ENCODE measurements at places on chromosomes 11 and 22.
A peak's percentile ranks its signal among the peaks of the same experiment; 100 is the strongest.

GRCh38 chr11:128453444-128454336 is 133.7 kb downstream of the ETS1 start:
- H3K4me1 ChIP-seq = peaks cover 48% of the 10 kb centered on the region
- H3K36me3 ChIP-seq = peaks cover 59% of the 10 kb centered on the region
- peak overlapping the region; percentile 54 for H3K27ac ChIP-seq
- no peak overlapping the region for H3K4me3 ChIP-seq
- no peaks in the 10 kb centered on the region for H3K27me3 ChIP-seq

DNA sequence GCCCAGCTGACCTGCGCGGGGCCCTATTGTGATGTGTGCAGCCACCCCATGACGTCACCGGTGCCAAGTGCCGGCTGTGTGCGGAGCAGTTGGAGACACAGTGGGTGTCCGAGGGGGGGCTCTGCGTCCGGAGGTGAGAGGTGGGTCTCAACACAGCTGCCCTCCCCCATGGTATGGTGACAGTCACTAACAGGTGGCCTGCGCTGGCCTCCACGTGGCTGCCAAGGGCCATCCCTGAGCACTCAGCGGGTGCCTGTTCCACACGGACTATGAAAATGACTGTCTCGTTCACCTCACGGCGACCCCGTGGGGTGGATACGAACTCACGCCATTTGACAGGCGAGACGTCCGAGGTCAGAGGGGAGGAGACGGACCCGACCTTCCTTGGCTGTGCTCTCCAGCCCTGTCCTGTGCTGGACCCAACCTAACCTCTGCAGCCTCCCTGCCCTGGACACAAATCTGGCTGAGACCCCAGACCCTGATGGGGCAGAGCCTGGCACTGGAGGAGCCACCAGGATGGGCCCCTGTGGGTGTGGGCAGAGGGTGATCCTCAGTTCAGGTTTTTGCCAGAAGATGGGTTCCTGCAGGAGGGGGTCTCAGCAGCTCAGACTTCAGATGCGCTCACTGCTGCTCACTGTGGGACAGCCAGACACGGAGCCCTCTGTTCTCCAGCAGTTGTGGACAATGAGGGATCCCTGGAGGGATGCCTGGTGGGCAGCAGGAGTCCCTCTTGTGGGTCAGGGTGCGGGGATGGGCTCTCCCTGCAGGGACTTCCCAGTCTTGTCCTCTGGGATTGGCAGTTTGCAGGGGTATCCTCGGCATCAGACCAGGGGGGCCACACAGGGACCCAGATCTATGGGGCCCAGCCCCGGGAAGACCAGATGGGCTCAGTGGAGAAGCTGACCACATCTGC is 6.3 kb downstream of the HRAS start:
- no peak overlapping the region for H3K4me3 ChIP-seq
- no peaks in the 10 kb centered on the region for H3K4me1 ChIP-seq
- no peak for DNase-seq
- H3K36me3 ChIP-seq = peaks cover 8% of the 10 kb centered on the region
- no peak overlapping the region for H3K27ac ChIP-seq
- no peaks in the 10 kb centered on the region for H3K27me3 ChIP-seq

DNA sequence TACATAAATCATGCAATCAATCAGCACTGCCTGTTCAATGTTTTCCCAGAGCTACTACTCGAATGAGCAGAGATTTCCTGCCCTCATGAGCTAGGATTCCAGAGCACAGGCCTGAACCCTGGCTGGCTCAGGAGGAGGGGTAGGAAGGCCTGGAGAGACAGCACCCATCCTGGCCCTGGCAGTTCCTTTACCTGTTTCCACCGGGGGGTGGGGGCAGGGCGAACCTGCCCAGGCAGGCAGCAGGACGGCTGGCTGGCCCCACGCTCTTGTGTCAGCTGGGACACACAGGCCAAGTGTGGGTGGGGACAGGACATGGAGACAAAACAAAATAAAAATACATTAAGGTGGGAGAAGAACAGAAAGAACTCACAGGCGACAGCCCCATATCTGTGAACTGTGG is 109.8 kb upstream of the BID start:
- H3K4me3 ChIP-seq = no peak overlapping the region
- peaks cover 14% of the 10 kb centered on the region for H3K36me3 ChIP-seq

DNA sequence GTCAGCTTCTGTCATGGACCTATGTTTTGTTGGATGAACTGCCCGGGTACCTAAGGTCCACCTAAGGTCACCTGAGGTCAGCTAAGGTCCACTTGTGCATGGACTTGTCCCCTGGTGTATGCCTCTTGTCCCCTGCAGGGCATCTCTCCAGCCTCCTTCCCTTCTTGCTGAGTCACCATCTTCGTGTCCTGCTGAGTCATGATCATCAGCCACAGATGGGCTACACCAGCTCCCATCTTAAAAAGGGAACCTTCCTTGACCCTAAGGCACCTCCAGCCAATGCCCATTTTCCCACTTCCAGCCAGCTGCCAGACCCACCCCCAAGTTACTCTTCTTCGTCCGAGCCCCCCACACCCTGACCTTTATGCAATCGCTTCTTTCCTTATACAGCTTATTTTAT is 544.9 kb downstream of the TBC1D22A start:
- H3K36me3 ChIP-seq = no peaks in the 10 kb centered on the region
- DNase-seq = no peak
- H3K4me1 ChIP-seq = no peaks in the 10 kb centered on the region
- no peaks in the 10 kb centered on the region for H3K27me3 ChIP-seq
- no peak overlapping the region for H3K27ac ChIP-seq

GRCh38 chr11:112856133-112856532 is 105.1 kb upstream of the NCAM1 start:
- H3K4me3 ChIP-seq = no peak overlapping the region
- H3K4me1 ChIP-seq = no peaks in the 10 kb centered on the region
- H3K36me3 ChIP-seq = no peaks in the 10 kb centered on the region
- DNase-seq = no peak
- H3K27me3 ChIP-seq = no peaks in the 10 kb centered on the region
- no peak overlapping the region for H3K27ac ChIP-seq

DNA sequence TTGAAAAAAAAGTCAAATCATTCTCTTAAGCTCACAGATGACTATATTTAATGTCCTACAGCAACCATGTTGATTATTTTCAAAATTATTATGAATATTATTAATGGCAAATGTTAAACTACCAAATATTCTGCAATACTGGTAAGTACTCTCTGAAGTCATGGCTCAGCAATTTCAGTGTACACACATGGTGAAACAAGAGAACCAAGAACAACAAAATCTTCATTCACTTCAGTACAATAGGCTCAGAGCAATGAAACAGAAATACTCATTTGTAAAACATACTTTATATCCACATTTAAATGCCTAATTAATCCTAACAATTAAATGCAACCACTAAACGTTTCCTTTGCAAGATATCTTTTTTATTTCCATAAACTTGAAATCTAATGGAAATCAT is 347.2 kb downstream of the TTC28 start:
- H3K27me3 ChIP-seq = peaks cover 11% of the 10 kb centered on the region
- no peak overlapping the region for H3K4me3 ChIP-seq
- no peak overlapping the region for H3K27ac ChIP-seq
- peaks cover 13% of the 10 kb centered on the region for H3K4me1 ChIP-seq

DNA sequence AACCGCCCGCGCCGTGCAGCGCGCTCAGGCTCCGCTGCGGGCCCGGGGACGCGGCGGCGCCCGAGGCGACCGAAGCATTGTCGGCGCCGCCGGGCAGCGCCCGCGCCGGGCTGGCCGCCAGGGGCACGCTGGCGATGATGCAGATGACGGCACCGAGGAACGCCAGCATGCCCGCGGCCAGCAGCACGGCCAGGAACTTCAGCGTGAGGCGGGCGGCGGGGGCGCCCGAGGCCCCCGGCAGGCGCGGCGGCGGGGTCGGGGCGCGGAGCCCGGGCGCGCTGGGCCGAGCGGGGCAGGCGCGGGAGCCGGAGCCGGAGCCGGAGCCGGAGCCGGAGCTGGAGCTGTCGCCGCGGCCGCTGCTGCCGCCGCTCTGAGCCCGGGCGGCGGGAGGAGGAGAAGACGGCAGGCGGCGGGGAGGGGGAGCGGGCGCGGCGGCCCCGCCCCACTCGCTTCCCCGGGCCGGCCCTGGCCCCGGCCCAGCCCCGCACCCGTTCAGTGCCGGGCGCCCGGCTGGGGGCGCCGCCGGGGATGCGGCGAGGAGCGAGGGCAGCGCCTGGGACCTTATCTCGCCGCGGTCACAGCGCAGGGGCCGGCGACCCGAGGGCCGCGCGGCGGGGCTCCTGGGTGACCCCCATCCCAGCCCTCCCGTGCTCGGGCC is at the start of gene NPTXR:
Gene NPTXR (minus strand): TSS at position 372 of the 658 bp plus-strand sequence.
- DNase-seq = no peak
- peak within 1 kb of the TSS; percentile 77 for H3K4me3 ChIP-seq
- peaks cover 53% of the 10 kb centered on the region for H3K27me3 ChIP-seq
- H3K4me1 ChIP-seq = peaks cover 7% of the 10 kb centered on the region
- no peaks in the 10 kb centered on the region for H3K36me3 ChIP-seq

- H3K27ac ChIP-seq = no peak overlapping the region
- no peaks in the 10 kb centered on the region for H3K4me1 ChIP-seq
- H3K36me3 ChIP-seq = no peaks in the 10 kb centered on the region
- no peak for DNase-seq
- no peak overlapping the region for H3K4me3 ChIP-seq
Observed at GRCh38 chr11:60357771-60358170, 20.6 kb upstream of the MS4A7 start.

DNA sequence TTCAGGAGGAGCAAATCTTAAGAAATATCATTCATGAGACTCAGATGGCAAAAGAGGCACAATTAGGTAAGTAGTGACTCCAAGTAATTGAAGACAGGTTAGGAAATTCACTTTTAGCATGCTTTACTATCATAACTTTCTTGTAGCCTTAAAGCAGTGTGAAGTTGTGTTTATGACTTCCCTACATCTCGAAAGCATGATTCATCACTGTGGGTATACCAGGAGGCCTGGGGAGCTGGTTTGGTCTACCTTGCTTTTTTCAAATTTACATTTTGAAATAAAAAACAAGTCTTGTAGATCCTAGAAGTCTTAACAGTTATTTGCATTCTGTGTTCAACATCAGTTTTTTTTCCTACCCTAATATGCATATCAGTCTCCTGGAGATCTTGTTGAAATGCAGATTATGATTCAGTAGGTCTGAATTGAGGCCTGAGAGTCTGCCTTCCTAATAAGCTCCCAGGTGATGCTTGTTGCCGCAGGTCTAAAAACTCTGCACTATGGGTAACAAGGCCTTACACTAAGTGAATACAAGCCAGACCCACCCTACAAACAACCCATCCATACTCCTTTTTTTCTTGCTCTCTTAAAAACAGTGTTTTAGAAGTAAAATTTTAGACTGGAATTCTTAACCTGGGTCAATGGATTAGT is 41.4 kb downstream of the TTC17 start:
- H3K27me3 ChIP-seq = no peaks in the 10 kb centered on the region
- peaks cover 87% of the 10 kb centered on the region for H3K36me3 ChIP-seq
- DNase-seq = no peak
- H3K27ac ChIP-seq = no peak overlapping the region

- no peak overlapping the region for H3K4me3 ChIP-seq
- H3K27ac ChIP-seq = no peak overlapping the region
- H3K36me3 ChIP-seq = no peaks in the 10 kb centered on the region
- H3K4me1 ChIP-seq = no peaks in the 10 kb centered on the region
- DNase-seq = no peak
Observed at GRCh38 chr11:45470151-45470793, 184.1 kb upstream of the SYT13 start.

DNA sequence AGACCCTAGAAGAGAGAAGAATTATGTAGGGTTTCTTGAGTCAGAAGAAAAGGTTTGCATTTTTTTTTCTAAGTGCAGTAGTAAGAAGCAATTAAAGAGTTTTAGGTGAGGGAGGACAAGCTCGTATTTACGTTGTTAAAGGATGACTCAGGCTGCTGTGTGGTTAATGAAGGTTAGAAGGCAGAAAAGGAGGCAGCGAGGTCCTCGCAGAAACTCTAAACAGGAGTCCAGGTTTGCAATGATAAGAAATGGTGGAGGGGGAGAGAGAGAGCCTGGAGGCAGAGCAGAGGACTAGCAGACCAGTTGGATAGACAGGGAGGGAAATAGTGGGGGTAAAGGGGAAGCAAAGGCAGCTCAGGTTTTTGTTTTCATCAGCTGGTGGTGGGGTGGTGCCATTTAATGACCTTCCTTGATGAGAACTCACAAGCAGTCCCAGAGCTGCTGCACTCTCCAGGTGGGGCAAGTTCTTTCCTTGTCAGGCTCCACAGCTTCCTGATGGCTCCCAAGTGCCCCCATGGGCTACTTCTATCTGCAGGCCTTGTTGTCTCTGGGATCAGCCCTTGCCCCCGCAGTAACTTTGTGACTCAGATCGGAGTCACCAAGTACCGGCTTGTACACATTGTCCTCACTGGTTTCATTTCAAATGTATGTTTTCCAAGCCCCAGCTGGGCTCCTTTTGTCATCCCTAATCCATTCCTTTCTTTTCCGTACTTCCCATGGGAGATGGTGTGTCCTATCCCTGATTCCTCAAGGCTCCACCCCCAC is 8.3 kb upstream of the INSC start:
- H3K36me3 ChIP-seq = no peaks in the 10 kb centered on the region
- H3K27me3 ChIP-seq = peaks cover 9% of the 10 kb centered on the region
- no peak for DNase-seq
- H3K4me1 ChIP-seq = no peaks in the 10 kb centered on the region
- H3K27ac ChIP-seq = no peak overlapping the region
- no peak overlapping the region for H3K4me3 ChIP-seq

GRCh38 chr11:45918331-45918941 is 759 bp upstream of the PEX16 start:
- H3K27me3 ChIP-seq = peaks cover 10% of the 10 kb centered on the region
- peak overlapping the region; percentile 96 for H3K4me3 ChIP-seq
- H3K27ac ChIP-seq = peak overlapping the region; percentile 98
- peaks cover 22% of the 10 kb centered on the region for H3K36me3 ChIP-seq
- DNase-seq = peak; percentile 62

DNA sequence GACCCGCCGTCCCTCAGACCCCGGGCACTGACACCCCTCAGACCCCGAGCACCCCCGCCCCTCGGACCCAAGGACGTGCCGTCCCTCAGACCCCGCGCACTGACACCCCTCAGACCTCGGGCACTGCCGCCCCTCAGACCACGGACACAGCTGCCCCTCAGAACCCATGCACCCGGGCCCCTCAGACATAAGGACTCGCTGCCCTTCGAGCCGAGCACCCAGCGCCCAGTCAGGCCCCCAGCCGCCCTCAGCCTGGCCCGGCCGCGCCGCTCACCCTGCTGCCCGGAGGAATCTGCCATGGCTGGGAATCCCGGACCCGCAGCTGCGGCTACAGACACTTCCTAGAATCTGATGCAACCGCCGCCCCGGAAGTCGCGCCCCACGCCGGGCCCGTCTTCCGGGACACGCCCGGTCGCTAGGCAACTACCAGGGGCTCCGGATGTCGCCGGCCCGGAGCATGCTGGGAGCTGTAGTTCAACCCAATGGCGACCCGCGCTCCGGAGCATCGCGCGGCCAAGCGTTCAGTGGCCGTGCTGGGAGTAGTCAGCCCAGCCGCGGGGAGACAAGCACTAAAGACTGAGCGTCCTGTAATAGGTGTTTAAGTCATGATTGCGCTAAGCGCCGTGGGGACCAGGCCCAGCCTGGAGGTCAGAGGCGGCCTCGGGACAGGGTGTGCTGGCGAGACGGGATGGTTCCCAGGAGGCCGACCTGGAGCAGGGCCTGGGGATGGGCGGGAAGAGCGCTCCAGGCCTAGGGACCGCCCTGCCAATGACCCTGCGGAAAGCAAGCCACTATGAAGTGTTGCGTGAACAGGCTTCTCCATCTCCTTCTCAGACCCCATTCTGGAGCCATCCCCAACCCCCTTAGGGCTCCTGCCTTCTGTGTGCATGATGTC is at the start of gene CARS1:
Gene CARS1 (minus strand): TSS at position 355 of the 895 bp plus-strand sequence. CDS start 56 bp downstream, at position 299.
- no peaks in the 10 kb centered on the region for H3K27me3 ChIP-seq
- peaks cover 23% of the 10 kb centered on the region for H3K4me1 ChIP-seq
- H3K36me3 ChIP-seq = peaks cover 10% of the 10 kb centered on the region
- peak within 1 kb of the TSS; percentile 76 for H3K27ac ChIP-seq
- DNase-seq = peak; percentile 92

- no peak overlapping the region for H3K27ac ChIP-seq
- no peaks in the 10 kb centered on the region for H3K36me3 ChIP-seq
- peak overlapping the region; percentile 84 for H3K4me3 ChIP-seq
- peaks cover 26% of the 10 kb centered on the region for H3K27me3 ChIP-seq
- peaks cover 25% of the 10 kb centered on the region for H3K4me1 ChIP-seq
Observed at GRCh38 chr11:68314203-68315170, 2.1 kb downstream of the LRP5 start.

All from activated T-helper 2 cell treated with anti-CD3 and anti-CD28 coated beads, Interferon-gamma antibody, Interleukin-2, Interleukin-4, amounts not matched to agents 10 μg/mL and 5 μg/mL and 100 μg/mL, durations not matched to agents 14 hours and 24 hours and 36 hours (primary cell).